ENCODE measurements at places on chromosomes 3 and 15.

DNA sequence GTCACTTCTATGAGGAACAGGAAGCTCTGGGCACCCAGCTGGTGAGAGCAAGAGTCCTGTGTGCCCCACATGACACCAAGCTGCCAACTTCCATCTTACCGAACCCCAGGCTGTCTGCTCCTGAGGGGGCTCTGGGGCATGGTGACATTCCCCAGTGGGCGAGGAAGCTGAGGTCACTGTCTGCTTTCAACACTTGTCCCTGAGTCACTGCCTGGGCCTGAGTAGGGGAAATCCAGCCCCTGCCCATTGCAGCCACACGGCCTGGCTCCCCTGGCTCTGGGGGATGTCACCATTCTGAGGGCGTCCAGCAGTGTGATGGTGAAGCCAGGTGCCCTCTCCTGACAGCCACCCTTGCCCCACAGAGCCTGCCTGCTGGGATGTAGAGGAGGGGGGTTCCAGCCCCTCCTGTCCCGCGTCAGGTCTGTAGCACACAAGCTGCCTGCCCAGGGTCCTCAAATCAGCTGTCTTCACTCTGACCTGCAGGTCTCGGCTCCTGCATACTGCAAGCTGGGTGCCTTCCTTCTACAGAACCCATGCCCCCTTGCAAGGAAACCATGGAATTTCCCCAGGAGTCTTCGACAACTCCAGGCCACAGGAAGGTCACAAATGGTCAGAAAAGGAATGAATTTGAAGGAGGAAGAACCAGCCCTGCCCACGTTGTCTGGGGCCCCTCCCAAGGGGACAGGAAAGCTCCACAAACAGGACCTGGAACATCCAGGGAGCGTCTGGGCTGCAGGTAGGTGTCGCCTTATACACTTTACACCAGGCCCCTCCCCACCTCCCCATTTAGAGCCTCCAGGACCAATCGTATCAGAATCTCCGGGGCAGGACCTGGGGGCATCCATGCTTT is 69.9 kb upstream of the GATM start:
- DNase-seq = peak; percentile 60

DNA sequence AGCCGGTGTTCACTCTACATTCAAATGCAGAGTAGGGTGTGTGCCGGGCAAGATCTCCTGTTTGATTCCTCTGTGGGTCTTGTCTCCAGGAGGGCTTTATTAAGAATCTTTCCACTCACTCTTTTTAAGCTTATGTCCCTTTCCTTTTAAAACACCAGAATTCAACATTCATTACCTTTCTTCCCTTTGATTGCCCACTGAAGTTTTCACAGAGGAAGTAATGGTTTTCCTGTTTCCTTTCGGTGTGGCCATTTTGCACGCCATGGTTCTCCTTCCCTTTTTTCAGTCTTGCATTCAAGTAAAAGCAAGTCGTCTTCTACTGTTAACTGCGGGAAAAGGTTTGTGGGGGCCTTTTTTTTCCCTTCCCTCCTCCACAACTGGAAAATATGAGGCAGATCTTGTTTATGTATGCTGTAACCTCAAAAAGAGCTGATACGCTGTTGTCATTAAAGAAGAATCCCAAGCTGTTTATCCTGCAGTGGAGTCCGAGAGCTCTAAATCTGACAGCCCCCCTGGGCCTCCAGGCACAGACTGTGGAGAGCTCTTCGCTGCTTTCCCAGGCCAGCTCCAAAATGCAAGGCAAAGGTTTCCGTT is 40.5 kb downstream of the FILIP1L start:
- DNase-seq = no peak

- DNase-seq = no peak
Observed at GRCh38 chr3:49015765-49016164, 2.6 kb downstream of the DALRD3 start.

DNA sequence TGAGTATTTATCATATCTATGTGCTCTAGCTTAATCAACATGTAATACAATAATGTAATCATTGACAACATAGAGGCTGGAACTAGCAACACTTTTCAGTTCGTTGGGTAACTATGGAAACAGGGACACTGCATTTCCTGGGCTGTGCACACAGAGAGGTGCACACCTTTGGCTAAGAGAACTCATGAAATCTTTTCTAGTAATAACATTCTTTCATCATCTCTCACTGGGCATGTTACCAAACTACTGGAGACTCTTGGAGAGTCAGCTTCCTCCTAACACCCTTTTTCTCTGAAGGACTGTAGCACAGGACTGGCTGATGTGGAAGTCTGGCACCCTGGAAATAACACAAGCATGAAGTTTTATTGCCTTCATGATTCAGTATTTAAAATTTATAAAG is 135.6 kb downstream of the KCNMB2 start:
- no peak for DNase-seq

DNA sequence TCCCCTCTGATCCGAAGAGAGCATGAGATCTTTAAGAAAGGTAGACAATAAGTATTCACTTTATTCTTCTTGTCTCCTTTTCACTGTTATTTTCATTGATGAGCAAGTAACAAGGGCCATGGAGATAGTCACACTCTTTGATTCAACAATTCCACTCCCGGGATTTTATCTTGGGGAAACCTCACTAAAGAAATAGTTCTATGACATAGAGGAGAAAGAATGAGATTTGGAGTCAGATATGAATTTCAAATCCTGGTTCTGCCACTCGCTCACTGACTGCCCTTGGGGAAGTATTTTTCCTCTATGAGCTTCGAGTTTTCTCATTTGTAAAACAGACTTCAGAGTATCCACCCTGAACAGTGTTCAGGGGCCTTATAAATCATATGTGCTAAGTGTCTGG is 514.6 kb downstream of the NLGN1 start:
- no peak for DNase-seq

GRCh38 chr15:31556494-31557150 is 230.0 kb downstream of the KLF13 start:
- DNase-seq = no peak

DNA sequence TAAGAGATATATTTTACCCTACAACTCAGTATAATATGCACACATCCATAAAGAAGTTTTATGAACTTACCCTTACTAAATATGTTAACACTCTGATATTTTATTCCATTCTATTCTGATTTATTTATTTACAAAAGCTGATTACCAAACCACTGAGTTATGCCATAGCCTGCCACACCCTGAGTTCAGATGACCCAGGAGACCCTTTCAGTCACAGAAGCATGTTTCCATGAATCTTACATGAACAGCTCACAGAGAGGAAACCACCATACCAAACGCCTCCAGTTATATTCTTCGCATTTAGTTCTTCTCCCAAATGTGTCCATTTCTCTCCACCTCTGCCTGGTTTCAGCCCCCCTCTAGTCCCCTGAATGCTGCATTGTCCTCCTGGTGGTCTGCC is 103.5 kb downstream of the SEMA5B start:
- no peak for DNase-seq

DNA sequence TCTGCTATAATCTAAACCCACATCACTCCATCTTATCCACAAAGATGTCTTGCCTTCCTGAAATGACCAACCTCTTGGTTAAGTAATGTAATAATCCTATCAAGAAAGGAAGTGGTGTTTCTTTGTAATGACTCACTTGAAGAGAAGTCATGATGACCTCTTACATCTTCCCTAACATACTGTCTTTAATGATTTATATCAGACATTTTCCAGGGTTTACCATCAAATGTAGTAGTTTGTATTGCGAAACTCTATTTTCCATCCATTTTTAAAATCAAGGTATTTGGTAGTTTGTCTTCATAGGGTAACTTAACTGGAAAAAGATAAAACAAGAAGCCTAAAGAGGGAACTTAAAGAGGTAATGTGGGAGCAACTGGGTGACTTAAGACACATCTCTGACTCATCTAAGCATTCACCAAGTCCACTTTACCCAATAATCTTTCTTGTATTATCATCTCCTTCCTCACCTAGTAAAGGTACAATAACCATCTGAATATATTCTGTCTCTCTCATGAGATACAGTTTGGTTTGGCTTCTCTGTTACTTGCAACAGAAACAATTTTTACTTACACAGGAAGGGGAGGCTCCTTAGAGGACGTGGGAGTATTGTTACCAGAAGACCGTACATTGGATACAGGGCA is 5.7 kb upstream of the MAPK6 start:
- DNase-seq = no peak

DNA sequence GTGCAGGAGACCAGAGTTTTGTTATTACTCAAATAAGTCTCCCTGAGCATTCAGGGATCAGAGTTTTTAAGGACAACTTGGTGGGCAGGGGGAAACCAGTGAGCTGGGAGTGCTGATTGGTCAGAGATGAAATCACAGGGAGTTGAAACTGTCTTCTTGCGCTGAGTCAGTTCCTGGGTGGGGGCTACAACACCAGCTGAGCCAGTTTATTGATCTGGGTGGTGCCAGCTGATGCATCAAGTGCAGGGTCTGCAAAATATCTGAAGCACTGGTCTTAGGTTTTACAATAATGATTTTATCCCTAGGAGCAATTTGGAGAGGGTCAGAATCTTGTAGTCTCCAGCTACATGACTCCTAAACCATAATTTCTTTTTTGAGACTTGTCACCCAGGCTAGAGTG is 13.8 kb upstream of the ZNF662 start:
- no peak for DNase-seq

DNA sequence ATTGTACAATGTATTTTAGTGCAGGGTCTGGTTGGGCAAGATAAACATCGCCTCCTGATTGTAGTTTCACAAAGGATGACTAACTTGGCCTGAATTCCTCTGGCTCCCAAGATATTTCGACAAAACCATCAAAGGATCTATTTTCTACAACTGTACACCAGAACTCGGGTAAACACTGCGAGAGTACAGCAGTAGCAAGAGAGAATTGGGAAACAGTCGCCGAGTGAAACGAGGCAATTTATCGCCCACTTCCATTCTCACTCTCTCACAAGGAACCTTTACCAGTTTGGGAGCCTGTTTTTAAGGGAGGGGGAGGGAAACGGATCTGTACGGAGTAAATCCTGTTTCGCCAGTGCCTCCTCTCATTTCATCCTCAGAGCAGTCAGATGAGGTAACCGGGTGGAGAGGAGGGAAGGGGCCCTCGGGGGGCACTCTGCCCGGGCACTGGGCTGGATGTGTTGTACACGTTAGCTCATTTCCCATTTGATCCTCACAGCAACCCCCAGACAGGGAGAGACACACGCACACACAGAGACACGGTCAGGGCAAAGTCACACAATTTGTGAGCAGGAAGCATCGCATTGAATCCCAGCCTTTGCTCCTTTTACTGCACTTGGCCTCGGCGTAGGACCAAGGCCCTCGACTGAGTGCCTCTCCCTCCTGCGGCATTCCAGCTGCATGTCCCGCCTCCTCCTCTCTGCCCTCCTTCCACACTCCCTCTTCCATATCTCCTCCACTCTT is 120.1 kb downstream of the LIPC start:
- no peak for DNase-seq

GRCh38 chr15:40952301-40952900 is 870 bp upstream of the CHAC1 start:
- no peak for DNase-seq

- DNase-seq = no peak
Observed at GRCh38 chr3:48607519-48607918, 1.9 kb downstream of the UQCRC1 start.

DNA sequence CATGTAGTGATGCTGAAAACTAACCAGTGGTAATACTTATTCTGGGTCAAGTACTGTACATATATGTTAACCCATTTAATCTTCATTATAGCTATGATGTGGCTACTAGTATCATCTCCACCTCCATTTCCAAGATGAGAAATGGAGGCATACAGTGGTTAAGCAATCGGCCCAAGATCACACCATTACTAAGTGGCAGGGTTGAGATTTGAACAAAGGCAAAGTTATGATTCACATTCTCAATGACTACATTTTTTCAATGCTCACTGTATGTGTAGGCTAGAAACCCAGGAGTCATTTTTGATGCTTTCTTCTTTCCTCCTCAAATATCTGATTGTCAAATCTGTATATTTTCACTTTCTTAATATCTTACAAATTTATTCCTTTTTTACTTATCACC is 30.2 kb downstream of the ABI3BP start:
- no peak for DNase-seq

DNA sequence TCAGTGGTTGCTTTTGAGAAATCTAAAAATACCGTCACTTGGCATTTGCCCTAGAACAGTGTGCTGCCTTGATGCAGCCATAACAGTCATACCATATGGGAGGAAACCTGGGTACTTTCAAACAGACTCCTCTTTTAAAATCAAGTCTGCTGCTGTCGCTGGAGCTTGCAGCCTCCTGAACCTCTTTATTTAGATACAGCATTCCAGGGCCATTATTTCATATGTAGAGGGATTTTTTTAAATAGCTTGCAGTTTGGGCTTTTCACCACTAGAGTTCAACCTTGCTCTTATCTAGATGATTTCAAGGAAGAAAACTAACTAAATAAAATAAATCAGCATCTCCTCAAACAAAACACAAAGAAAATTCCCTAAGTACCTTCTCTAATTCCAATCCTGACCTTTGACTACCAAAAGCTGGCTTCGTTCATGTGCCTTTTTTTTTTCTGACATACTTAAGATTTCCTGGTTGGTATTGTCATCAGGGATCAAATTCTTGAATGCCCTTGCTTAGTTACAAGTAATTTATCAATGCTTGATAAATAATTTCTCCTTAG is 111.6 kb downstream of the KBTBD8 start:
- DNase-seq = no peak

- DNase-seq = no peak
Observed at GRCh38 chr3:151789853-151790463, 24.0 kb upstream of the AADAC start.

- DNase-seq = no peak
Observed at GRCh38 chr3:19348941-19349564, 200.7 kb downstream of the KCNH8 start.

DNA sequence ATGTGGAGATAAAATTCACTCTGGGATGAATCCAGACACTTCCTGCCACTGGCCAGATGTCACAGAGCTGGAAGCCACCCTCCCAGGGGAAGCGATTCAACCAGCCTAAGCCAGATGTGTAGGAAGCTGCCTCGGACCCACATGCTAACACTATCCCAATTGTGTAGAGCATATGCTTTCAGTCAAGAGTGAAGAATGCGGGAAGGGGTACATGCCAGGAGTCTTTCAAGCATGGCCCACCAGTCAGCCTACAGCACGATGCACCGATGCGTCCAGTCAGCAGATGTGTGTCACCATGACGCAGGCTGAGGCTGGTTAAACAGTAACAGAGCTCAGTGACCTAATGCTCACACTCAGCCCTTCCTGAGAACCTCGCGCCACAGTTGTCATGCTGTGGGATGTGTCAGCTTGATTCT is 38.8 kb upstream of the BNC1 start:
- DNase-seq = no peak

GRCh38 chr15:63573533-63573932 is 23.7 kb upstream of the FBXL22 start:
- DNase-seq = no peak

GRCh38 chr15:68989541-68990230 is 24.8 kb upstream of the NOX5 start:
- DNase-seq = no peak

GRCh38 chr3:4720316-4721075 is 227.3 kb downstream of the ITPR1 start:
- peak; percentile 11 for DNase-seq

DNA sequence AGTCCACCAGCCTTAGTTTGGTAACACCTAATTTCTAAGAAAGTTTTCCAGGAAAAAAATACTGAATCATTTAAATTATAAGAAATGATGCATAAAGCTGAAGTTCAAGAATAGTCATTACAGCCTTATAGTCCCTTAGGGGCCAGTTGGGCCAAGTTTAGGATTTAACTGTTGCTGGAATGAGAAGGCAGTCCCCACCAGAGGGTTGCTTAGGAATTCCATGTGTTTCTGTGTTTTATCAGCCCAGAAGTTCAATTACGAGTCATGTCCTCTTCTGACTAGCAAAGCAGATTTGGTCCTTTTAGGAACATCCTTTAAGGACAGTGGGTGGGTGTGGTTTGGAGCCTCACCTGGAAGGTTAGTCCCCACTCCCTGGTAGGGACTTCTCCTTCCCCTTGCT is 57.0 kb upstream of the NR2E3 start:
- no peak for DNase-seq

GRCh38 chr3:184678317-184679055 is 33.4 kb downstream of the MAGEF1 start:
- no peak for DNase-seq
